Stimulated activated CD4-positive, alpha-beta T cell treated with anti-CD3 and anti-CD28 coated beads, Interleukin-2, amount 100 ng/mL, for 4 hours (primary cell): ENCODE measurements at places on chromosomes 5 and 9.

GRCh38 chr9:74977287-74977686 lies 24.6 kb upstream of the C9orf40 start:
- no peak for DNase-seq

- DNase-seq = no peak
These were observed 265.5 kb upstream of the ZNF608 start for GRCh38 chr5:125011947-125012346.

DNA sequence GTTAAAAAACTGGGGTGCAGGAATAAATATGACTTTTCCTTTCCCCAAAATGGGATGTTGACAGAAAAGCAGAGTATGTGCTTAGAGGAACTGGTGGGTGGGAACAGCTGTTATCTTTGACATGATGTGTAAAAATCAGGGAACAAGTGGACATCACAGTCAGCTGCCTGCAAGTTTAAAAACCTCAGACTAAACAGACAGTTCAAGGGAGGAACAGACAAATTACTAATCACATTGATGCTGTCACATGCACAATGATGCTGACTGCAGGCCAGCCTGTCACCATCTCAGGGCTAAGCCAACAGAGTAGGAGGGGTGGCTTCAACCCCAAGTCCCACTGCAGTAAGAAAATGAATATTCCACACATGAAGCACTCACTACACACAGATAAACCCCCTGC lies 38.2 kb upstream of the UBAP2 start:
- no peak for DNase-seq

- DNase-seq = no peak
These were observed 146.4 kb downstream of the PALM2AKAP2 start for GRCh38 chr9:109926421-109926869.

DNA sequence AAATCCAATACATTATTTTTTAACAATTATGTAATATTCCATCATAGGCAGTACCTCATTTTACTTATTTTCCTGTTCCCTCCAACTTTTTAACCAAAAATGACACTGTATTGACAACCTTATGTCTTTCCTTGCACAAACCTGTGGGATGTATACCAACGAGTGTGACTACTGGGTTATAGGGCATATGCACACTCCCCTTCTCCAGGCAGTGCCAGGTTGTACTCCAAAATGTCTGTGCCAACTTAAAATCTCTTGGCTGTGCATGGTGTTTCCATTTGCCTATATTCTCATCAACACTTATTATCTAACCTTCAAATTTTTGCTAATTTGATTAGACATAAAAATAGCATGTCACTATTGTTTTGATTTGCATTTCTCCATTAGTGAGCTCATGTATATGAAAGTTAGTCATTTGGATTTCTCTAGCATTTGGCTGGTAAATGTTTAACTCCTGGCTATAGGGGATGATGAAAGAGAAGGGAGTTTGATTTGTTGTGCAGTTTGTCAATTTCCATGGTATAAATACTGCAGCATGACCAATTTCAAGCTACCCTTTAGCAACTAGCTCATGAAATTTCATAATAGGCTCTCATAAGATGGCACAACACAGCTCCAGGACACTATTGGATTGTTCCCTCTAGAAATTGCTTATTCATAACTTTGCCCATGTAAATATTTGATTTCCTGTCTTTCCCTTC lies 129.9 kb downstream of the BAAT start:
- DNase-seq = no peak

GRCh38 chr9:93686880-93687236 lies 110.5 kb downstream of the PHF2 start:
- no peak for DNase-seq

DNA sequence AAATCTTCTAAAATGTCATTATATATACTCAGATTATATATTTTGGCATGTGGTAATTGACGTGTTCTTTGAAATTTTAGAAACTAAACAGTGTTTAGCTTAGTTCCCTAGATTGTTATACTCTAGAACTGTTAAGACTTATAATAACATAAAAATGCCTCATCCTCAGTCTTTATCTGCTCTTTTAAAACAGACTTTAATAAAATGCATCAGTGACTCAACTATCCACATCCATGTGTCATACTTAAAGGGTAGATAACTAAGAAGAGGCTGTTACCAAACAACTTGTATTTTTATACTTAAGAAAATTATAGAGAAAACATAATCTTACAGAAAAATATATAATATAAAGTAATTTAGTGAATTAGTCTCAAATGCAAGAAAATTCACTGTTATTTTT lies 15.2 kb downstream of the NFIL3 start:
- DNase-seq = no peak

DNA sequence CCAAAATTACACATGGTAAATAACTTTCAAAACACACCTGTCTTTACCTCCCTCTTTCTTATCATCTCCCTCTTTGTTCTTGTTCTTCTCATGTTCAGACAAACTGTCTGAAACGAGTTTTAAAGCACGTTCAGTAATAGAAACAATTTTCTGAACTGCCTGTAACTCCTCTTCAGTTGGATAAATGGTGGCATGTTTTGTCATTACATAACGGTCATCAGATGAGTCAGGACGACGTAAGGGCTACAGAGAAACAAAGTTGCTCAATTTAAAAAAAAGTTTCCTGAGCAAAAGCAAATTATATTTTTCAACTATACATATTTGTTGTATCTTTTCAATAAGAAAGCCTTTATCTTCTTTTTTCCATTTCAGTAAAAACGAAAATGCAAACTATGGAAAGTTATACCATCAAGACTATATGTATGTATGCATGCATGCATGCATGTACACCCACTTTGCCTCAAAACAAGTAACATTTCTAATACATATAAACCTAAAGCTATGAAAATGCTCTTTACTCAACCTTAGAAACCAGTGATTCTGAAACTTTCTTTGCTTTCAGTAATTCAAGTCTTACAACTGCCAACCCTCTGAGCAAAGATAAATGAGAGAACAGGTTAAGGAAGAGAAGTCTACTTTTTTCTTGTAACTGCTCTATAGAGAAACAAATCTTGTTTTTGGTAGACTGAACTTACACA lies 56.0 kb downstream of the ZFR start:
- DNase-seq = no peak

DNA sequence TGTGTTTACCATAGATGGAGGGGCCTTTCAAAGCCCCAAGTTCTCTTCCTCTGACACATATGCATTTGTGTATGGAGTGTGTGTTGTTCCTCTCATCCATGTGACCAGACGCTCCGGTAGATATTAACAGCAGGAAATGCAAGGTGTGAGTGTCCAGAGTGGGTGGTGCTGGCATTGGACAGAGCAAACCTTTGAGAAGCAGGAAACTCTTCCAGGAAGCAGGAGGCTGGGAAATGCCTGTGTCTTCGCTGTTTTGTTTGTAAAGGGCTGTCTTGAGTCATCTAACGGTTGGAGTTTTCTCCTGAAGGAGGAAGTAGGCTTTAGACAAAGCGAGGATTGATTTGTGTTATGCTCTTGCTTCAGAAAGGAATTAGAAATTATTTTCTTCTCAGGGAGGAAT lies 370.9 kb downstream of the PLK2 start:
- no peak for DNase-seq

DNA sequence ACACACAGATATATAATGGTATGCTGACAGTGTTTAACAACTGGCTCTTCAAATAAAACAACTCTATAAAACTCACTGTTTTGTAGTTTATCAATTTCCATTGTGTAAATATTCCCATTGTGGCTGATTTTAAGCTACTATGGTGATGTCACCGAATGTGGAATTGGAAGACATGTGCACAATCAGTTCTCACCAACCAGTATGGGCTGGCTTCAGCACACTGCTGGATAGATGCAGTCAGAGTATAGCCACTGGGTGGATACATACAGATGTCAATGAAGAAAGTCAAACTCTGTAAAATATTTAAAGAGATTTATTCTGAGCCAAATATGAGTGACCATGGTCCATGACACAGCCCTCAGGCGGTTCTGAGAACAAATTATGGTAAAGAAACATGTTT lies 475.9 kb upstream of the SMARCA2 start:
- no peak for DNase-seq

DNA sequence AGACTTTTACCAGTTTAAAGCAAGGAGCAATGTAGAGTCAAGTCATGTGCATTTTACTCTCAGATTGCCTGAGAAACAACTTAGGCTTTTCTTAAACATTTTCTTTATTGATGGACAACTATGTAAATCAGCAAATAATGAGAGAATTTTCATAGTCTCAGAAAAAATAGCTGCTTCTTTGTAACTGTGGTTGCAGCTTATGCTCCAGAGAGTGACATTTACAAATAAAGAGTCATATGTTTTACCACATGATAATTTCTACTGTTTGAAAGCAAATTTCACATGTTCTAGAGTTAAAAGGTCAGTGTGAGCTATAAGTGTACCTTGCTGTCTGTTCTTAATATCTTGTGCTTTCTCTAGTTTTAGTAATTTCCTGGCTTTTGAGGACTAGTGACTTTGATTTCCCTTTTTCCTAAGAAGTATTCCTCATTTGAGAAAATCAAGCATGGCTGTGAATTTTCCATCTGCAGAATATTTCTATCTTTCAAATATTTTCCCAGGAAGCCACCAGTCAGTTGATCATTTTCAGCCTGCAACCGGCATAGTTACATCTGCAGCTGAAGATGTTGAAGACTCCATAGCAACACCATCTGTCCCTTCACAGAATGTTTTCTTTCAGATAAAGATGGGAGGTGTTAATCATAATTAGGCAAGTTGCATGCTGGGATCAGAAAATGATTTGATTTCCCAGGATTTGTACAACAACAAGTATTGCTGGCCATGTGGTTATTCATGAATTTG lies 229.9 kb downstream of the SGCD start:
- DNase-seq = no peak
